ENCODE measurements at places on chromosomes 4 and X.

DNA sequence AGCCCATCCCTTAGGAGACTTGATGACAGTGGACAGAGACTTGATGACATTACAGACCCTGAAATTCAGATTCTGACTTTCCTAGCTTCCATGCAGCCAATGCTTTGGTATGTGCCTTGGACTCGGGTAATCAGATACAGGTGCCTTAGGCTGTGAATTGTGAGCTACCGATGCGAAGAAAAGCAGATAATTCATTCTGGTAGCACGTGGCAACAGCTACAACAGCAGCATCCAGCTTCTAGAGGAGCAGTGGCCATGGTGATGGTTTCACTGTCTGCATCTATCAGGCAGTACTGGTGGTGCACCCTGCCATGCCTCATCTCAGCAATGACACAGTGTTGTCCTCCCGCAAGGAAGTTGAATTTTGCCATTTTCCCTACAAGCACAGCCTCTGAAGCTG is 126.9 kb upstream of the TAPT1 start:
- DNase-seq: no peak

DNA sequence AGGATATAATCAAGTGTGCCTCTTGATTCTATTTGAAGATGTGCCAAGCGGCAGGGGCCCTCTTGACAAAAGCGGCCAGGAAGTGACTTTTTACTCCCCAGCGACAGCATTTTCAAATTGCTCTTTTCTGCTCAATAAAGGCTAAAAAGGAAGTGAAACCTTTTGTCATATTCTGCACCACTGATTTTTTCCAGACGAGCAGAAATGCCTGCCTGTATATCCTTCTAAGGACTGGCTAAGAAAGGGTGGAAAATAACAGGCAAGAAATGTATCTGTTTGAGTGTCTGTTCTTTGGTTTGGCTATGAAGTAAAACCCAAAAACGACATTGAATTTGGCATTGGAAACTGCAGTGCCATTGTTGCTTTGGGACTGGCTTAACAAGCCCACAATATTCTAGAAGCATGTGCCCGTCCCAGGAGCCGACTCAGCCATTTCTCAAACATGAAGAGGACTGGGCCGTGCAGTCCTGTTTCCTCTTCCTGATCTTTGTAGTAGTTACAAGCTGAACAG is 25.4 kb downstream of the TMSB4X start:
- DNase-seq: peak; percentile 27

DNA sequence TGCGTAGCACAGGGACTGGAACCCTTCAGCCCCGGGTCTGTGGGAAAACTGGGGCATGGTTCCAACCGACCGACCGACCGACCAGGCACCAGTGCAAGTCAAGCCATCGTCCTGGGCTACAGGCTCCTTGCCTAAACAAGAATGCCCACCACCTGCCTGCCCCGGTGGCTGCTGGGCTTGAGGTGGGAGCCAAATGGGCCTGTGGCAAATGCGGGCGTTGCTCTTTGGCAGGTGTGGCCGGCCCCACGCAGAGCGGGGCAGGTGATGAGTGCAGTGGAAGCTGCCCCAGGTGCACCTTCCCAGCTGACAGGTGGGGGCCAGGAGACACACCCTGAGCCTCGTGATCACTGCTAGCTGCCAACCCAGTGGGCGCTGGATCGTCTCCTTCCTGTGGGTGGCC is 77.9 kb downstream of the MTMR1 start:
- no peak for DNase-seq

- no peak for DNase-seq
Observed at GRCh38 chrX:80917919-80918318, 108.2 kb upstream of the BRWD3 start.

GRCh38 chr4:152482211-152482610 is 53.7 kb downstream of the FBXW7 start:
- DNase-seq: no peak

- no peak for DNase-seq
Observed at GRCh38 chr4:134393592-134393991, 192.0 kb upstream of the PABPC4L start.

- DNase-seq: no peak
Observed at GRCh38 chr4:10093271-10093621, 23.4 kb downstream of the WDR1 start.

GRCh38 chrX:77658886-77659285 is 127.1 kb downstream of the ATRX start:
- no peak for DNase-seq

DNA sequence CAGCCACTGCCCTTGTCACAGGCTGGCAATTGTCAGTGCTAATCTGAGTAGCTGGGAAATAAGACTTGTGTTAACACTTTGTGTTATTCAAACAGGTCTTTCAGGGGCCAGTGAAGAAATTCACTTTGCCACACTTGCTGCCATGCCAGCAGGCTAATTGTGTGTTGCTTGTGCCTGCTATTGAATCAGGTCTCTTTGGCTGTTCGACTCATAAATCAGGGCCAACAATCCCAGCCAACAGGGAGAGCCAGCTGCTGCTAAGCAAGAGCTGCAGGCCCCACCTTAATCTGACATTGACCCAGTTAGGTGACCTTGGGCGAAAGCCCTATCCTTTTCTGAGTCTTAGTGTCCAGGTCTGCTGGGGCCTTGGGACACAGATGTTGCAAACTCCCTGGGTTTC is 28.1 kb upstream of the MAMLD1 start:
- DNase-seq: peak; percentile 2

DNA sequence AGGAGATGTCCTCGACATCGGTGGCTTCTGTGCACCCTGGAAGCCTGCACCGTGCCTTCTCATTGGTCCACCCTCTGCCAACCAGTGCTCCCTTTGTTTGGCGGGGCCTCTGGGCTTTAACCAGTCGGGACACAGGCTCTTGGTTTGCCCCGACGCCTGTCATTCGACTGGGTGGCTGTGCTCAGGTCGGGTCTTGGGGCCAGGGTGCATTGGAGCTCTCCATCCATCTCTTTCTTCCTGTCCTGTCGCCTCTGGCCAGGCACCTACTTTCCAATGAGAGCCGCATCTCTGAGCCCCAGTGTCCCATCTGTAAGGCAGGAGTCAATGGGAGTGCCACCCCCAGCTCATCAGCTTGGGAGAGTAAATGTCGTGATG is 37.2 kb upstream of the NHSL2 start:
- no peak for DNase-seq

GRCh38 chr4:152369902-152370295 is 166.0 kb downstream of the FBXW7 start:
- no peak for DNase-seq

- DNase-seq: peak; percentile 30
Observed at GRCh38 chr4:155667222-155667567, 547 bp downstream of the GUCY1A1 start.
